ENCODE measurements at places on chromosomes 5 and 9.

DNA sequence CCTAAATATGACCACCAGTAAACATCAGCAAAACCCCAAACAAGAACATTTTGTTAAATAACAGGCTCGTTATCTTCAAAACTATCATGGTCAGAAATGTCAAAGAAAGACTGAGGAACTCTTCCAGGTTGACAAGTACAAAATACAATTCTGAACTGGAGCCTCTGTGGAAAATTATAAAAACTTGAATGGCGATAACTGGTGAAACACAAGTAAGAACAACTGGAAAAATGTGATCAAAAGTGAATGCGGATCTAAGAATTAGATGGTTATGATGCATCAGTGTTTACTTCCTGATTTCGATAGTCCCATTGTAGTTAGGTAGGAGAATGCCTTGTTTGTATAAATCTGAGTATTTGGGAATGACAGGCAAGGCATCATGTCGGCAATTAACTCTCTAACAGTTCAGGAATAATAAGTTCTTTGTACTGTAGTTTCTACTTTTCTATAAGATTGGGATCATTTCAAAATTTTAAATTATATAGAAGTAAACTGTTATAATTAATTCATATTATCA, 740.2 kb upstream of the DMAC1 start:
- DNase-seq = no peak

- no peak for DNase-seq
These were observed 25.3 kb upstream of the SLC1A1 start for GRCh38 chr9:4464911-4465513.

DNA sequence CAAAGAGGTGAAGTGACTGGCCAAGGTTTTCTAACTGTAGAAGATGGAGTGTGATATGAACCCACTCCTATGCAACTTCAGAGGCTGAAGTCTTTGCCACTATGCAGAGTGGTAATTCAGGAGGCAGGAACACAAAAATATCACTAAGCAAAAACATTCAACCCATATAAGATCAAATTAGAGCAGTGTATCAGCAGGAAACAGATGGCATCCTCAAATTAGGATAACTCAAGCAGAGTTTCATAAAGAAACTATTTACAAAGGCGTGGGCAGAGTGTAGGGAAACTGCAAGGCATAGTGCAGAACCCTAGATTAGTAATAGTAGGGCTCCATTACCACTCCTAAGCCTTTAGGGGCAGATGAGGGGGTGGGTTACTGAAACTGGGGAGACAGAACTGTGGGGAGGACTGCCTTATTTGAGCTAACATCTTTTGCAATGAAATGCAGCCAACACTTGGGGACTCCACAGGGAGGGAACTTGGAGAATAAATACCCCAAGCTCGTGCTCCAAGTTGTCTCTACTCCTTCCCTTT, 72.2 kb downstream of the PTTG1 start:
- no peak for DNase-seq

GRCh38 chr9:77218612-77219011, 41.3 kb downstream of the VPS13A start:
- no peak for DNase-seq

DNA sequence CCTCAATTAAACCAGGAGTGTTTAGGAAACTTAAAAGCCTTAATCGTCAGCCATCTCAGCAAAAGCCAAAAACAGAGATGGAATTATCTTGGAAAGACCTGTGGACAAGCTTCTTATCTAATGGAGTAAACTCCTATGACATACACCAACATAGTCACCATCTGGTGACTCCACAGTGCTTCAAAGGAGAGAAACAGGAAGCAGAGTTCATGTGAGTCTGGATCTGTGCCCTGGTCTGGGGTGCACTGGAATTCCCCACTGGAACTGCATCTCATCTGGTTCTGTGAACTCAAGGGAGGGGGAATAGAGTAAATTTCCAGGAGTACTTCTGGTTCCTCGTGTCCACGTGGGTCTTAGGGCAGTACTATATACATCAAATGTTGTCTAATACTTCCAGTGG, 36.3 kb upstream of the KCNN2 start:
- no peak for DNase-seq

GRCh38 chr9:2013743-2014475, 1.2 kb upstream of the SMARCA2 start:
- no peak for DNase-seq

- DNase-seq = no peak
These were observed 26.6 kb downstream of the GRAMD2B start for GRCh38 chr5:126449751-126450271.

GRCh38 chr5:45284436-45284835, 411.7 kb downstream of the HCN1 start:
- DNase-seq = no peak

DNA sequence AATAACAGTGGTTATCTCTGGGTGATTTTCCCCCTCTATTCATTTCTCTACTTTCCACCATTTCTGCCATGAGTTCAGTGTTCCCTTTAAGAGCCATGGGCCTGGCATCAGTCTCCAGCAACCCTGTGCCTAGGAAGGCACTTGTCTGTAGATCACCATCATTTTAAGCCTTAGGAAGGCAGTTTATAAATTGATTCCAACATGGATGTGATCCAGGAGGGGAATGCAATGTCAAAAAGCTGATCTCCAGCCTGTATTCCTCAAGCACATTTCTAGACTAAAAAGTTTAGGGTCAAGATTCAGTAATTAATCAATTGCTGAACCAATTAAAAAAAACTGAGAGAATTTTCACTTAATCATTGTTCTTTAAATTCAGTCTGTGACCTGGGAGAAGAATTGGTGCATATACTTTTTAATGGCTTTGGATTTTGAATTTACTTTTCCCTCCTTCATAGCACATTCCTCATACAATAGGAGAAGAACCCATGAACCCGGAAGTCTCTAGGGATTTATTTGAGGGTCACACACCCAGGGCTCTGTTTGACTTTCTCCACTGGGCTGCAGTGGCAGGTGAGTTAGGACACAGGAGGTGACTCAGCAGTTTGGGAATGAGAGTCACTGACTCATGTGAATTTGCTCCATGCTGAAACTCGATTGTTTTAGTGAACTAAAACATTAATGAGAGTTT, 6.1 kb upstream of the ERMP1 start:
- no peak for DNase-seq

DNA sequence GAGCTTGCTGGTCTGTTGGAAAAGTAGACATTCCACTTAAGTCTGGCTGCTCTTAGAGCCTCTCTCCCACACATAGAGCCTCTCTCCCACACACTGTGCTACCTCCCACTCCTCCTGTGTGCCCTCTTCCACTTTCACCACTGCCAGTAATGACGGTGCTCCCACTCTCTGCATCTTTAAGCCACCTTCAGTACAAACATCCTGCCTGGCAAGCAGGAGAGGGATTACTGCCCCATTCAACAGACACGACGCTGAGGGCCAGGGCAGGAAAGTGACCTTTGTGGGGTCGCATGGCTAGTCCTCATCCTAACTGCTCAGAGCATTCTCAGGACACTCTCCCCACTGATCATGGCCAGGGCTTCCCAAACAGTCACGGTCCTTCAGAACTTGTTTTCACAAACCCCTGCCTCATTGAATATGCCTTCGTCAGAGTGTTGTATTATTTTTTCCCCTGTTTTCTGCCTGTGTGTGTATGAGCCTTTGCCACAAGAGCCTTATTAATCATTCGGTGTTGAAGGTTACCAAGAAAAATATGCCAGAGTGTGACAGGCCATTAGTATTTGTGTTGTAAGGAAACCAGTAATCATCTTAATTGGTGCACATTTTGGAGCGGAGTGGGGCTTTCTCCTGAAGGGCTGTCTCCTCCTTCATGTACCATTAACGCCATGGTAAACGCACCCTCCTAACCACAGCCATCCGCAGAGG, 87.1 kb upstream of the SAP30L start:
- no peak for DNase-seq

GRCh38 chr5:140953234-140953633, 13.0 kb upstream of the PCDHAC2 start:
- DNase-seq = no peak

DNA sequence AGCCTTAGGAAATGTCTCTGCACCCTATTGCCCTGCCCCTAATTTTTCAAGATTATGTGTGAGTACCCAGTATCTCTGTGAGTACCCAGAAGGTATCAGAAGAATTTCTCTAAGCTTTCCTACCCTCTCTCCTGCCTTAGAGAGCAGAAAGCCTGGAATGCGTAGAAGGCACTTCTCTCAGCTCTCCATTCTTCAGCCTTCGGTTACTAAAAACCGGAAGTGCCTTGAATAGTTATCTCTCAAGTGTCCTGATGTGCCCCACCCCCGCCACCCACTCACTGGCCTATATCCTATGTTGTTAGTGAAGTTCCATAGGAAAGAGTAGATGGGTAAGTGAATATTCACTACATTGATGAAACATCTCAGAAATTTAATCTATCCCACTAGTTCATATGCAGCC, 210.7 kb upstream of the CDH10 start:
- no peak for DNase-seq

DNA sequence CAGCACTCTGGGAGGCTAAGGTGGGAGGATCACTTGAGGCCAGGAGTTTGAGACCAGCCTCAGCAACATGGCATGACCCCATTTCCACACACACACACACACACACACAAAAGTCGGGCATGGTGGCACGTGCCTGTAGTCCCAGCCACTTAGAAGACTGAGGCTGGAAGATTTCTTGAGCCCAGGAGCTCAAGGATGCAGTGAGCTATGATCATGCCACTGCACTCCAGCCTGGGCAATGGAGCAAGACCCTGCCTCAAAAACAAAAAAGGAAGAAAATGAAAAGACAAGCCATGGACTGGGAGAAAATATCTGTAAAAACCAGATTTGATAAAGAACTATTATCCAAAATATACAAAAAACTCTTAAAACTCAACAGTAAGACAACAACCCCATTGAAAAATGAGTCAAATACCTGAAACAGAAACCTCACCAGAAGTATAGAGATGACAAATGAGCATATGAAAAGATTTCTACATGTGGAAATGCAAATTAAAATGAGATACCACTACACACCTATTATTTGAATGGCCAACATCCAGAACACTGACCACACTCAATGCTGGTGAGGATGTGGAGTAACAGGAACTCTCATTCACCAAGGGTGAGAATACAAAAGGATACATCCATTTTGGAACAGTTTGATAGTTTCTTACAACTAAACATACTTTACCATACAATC, 24.7 kb downstream of the DNAJA1 start:
- no peak for DNase-seq

GRCh38 chr9:136672431-136673087, 9.8 kb downstream of the EGFL7 start:
- no peak for DNase-seq

DNA sequence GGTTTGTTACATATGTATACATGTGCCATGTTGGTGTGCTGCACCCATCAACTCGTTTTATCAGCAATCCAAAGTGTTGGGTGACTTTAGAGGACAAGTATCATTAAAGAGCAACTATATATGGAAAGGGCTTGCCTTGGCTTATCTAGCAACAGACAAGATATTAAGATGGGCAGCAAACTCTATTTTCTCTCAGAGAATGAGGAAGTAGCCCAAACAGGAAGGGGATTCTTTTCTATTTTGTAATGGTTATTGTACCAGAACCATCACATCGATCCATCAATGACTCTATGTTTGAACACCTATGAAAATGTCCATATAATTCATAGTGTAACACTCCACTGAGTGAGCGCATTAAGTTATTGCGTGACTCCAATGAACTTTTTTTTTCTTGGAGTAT, 260.1 kb upstream of the SLC24A2 start:
- no peak for DNase-seq

GRCh38 chr5:159091596-159092331, 8.0 kb downstream of the EBF1 start:
- no peak for DNase-seq

- no peak for DNase-seq
These were observed 78.6 kb downstream of the SH3RF2 start for GRCh38 chr5:146015001-146015400.

DNA sequence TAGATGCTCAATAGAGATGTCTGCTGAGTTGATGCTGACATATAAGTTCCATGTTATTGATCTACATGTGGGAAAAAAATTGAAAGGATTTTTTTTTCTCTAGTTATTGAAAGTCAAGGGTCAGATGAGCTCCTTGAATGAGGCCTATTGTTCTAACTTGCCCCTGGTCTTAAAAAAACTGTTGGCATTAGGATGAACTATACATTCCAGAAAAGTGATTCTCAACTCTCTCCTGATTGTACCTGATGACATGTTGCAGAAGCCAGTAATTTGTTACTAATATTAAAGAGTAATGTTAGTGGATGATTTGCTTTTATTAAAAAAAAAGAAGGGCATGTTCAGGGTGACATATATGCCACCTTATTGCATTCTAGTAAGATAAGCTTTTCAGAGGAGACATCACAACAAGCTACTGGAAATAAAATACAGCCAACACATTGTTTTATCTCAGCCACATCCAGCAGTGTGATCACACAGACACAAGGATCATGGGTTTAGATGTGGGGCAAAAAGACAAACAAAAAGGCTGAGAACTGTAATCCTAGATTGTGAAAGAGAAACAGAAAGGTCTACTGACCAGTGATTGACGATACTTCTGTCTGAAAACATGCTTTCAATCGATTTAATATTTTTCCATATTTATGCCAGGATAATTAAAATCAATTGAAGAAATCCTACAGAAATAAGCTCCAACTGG, 1314.1 kb upstream of the C9orf72 start:
- no peak for DNase-seq

DNA sequence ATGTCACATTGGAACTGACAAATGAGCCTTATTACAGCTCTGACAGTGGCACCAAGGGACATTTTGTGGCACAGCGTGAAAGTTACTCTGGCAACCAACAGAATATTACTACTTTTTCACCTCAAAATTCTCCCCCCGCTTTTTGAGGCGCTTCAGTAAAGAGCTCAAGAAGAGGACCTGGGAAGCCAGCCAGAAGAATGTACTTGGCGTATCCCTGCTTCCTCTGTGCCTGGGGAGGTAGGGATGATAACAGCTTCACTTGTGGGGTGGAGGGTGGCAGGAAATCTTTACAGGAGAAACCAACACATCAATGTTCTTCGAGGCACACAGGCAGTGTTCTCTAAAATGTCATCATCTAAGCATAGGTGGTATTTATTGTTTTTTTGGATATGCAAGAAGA, 624.1 kb downstream of the NR2F1-AS1 start:
- DNase-seq = no peak

DNA sequence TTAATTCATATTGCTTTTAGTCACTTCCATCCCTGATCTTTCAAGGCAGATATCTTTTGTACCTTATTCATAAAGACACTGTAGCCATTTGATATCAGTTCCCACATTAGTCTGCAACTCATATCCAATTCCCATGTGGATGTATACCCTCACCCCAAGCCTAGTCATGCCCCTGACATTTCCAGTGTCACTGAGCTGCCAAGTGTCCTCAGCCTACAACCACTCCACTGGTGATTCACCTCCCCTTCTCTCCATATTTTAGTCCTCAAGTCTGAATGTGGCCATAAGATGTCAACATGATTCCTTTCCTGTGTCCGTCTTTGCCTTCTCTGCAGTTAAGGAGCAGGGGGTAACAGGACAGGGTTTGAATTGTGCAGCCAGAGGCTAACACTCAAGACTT, 346.9 kb downstream of the RAB3C start:
- no peak for DNase-seq

GRCh38 chr5:142433526-142434321, 108.9 kb upstream of the SPRY4 start:
- no peak for DNase-seq
